ENCODE measurements at places on chromosomes 4 and X. TPM values are rescaled to one million over a fixed set of nuclear protein-coding genes. Genes with fewer than 3 reads are reported as not detected.

TMEM150C gene
- 76.7 TPM for total RNA-seq

SSX3 gene
- total RNA-seq, result not detected

F8A3 gene
- 1.9 TPM for total RNA-seq

MAGEA11 gene
- total RNA-seq, result not detected

ZMAT1 gene
- total RNA-seq, result 22.8 TPM

MAGEA12 gene
- not detected for total RNA-seq

LONRF3 gene
- total RNA-seq, result 2.5 TPM

F8 gene
- total RNA-seq, result 5.6 TPM

MAGEA3 gene
- not detected for total RNA-seq

OTC gene
- not detected for total RNA-seq

TNIP2 gene
- total RNA-seq, result 6.9 TPM

ARMCX1 gene
- 71.4 TPM for total RNA-seq

NEIL3 gene
- 6.9 TPM for total RNA-seq

VCX3A gene
- total RNA-seq, result not detected

TNIP3 gene
- not detected for total RNA-seq

CYTL1 gene
- not detected for total RNA-seq

DMRTC1 gene
- not detected for total RNA-seq

PWWP3B gene
- 0.63 TPM for total RNA-seq

DACH2 gene
- 11.3 TPM for total RNA-seq

AGA gene
- total RNA-seq, result 13.1 TPM

NUP54 gene
- total RNA-seq, result 98.3 TPM

RXFP1 gene
- 1.6 TPM for total RNA-seq

ADGRG2 gene
- 7.5 TPM for total RNA-seq

EXOC1L gene
- total RNA-seq, result not detected

SCARB2 gene
- total RNA-seq, result 267 TPM

RAB39B gene
- 27.2 TPM for total RNA-seq

ALB gene
- 7.5 TPM for total RNA-seq

SYTL5 gene
- total RNA-seq, result 2.2 TPM

PNCK gene
- 33.8 TPM for total RNA-seq

RBM46 gene
- total RNA-seq, result not detected

LRP2BP gene
- total RNA-seq, result 13.5 TPM

PCYT1B gene
- total RNA-seq, result 26.3 TPM

NDST3 gene
- 27.5 TPM for total RNA-seq

IQSEC2 gene
- 18.2 TPM for total RNA-seq

FGF13 gene
- 91.7 TPM for total RNA-seq

DAPP1 gene
- total RNA-seq, result 0.31 TPM

SPANXC gene
- total RNA-seq, result not detected

DMP1 gene
- not detected for total RNA-seq

RAB9B gene
- 42.9 TPM for total RNA-seq

MAGEA2B gene
- not detected for total RNA-seq

Data from parietal lobe (tissue), 2 donors.